ENCODE measurements at places on chromosomes 1 and 21.

DNA sequence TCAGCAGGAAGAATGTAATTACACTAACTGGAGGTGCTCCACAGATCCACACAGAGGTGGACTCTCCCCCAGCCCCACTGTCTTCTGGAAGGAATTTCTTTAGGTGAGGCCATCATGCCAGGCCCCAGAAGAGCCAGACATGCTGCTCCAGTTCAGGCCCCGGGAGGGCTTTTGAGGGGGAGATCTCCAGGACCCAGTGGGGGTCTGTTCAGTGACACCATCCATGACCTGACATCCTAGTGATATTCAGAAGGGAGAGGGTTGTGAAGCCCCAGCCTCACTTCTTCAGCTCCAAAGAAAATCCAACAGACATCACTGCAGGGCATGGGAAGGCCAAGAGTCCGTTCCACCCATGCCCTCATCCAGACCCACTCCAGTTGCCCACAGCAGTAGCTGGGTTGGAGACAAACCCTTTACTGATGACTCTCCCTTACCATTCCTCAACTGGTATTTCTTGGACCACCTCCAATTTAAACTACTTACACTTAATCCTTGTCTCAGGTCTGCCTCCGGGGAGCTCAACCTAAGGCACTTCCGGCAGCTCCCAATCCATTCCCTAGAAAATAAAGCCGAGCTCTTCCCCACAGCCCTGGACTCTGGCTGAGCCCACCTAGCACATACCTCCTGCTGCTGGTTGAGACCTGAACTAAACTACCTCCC lies 39.2 kb downstream of the CSMD2 start:
- DNase-seq, result no peak

- no peak for DNase-seq
These were observed 274.8 kb upstream of the KAZN start for GRCh38 chr1:14323568-14324247.

- DNase-seq, result no peak
These were observed 37.0 kb upstream of the MPC2 start for GRCh38 chr1:167973832-167974231.

DNA sequence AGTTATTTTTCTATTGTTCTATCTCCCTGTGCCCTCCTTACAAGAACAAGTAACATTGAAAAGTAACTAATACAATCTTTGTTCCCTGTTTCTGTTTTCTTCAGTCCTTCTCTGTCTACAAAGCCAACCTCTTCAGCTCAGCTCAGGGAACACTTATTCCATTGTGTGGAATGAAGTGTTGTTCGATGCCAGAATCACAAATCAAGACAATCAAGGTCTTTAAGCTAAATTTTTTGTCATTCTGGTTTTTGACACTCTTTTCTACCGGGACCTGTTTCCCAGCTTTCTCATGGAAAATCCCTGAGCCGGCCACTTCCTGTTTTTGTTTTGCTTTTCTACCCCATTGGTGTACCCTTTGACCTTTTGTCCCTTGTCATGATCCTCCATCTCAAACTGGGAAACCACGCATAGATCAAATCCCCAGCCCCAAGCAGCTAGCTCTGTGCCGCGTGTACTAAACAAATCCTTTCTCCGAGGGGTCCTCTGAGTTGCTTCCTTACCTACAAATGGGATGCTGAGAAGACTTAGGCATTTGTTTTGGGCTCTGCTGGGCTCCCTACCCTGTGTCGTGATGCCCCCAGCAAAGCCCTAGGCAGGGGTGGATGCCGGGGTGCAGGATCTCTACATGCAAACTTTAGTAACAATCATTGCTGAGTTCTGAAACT lies 141.8 kb downstream of the TOMM20 start:
- DNase-seq, result no peak

DNA sequence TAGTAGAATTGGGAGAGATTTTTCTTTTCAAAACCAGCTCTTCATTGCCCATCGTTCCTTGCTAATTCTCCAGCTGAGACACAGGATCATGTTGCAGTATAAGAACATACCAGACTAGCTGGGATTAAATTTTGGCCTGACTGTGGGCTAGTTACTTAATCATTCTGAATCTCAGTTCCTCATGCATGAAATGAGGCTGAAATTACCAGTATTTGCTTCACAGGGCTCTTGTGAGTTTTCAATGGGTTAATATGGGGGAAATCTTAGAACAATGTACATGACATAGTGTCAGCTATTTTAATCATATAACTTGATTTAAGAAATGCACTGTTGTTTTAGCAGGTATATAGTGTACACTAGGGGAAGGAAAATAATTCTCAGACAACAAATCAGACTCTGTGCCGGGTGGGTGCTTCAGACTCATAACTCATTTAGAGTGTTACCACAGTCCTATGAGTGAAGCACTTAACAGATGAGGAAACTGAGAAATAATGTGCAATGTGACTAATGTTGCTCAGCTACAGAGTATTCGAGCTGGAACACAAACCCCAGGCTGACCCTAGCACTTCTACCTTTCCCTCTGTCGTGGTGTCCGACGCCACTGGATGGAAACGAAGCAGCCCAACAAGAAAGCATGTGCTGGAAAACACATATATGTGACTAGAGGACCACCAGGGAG lies 137.6 kb upstream of the SGIP1 start:
- no peak for DNase-seq
